ENCODE measurements at places on chromosomes 7 and 10. TPM values are rescaled to one million over a fixed set of nuclear protein-coding genes. Genes with fewer than 3 reads are reported as not detected.

OR9A2 gene
- not detected for total RNA-seq

TLX1 gene
- total RNA-seq, result not detected

SH2D4B gene
- total RNA-seq, result 0.07 TPM

RHOBTB1 gene
- 57.2 TPM for total RNA-seq

NUDT13 gene
- 40.4 TPM for total RNA-seq

ZNF716 gene
- not detected for total RNA-seq

DNA sequence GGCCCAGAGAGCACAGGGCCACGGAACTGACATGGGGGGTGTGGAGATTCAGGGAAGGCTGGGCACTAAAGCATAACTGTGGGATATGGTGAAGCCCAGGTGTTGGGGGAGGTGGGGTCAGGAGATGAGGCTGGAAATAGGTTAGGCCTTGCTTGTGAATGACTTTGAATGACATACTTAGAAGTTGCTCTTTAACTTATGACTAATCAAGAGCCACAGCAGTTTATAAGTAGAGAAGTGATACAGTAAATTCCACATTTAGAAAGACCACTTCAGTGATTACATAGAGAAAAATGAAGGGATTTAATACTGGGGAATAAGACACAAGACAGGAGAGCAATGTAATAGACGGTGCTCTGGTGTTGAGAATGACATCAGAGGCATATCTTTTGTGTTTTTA, 120.8 kb upstream of the SEC61G start:
- DNase-seq, result no peak

- no peak for DNase-seq
Observed at GRCh38 chr10:71575934-71576801, 143.4 kb downstream of the C10orf105 start.

DNA sequence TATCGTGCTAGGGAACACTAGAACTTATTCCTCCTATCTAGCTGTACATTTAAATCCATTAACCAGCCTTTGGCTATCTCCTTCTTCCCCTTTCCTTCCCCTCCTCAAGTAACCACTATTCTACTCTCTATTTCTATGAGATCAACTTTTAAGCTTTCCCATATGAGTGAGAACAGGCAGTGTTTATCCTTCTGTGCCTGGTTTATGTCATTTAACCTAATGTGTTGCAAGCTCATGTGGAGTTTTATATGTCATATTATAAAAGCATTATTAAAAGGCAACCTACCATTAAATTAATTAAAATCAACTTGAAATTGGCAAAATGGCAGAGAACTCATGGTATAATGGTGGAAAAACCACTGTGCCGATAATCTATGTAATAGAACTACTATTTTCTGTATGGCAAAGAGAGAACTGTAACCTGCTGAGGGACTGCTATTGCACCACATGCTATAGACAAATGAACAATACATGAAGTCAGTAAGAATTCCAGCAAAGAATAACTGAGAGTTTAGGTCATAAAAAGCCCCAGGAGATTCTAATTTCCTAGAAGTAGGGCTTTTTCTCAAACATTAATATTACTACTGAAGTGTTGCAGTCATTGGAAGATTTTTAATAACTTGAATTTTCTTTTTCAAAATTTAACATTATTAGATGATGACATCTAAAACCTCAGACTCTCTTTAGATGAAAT, 81.8 kb downstream of the LRRN3 start:
- no peak for DNase-seq

DNA sequence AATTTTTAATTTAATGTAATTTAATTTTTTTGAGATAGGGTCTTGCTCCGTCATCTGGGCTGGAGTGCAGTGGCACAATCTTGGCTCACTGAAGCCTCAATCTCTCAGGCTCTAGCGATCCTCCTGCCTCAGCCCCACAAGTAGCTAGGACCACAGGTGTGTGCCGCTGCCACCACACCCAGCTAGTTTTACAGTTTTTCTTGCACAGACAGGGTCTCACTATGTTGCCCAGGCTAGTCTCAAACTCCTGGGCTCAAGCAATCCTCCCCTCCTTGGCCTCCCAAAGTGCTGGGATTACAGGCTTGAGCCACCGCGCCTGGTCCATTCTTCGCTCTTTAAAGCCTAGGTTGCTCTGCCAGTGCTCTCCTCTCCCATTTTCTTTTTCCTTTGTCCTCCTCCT, 12.9 kb downstream of the CALML3 start:
- DNase-seq, result no peak

- DNase-seq, result no peak
Observed at GRCh38 chr7:7352845-7353244, 170.5 kb downstream of the C1GALT1 start.

GRCh38 chr10:99593312-99593711, 26.9 kb downstream of the SLC25A28 start:
- DNase-seq, result no peak

GRCh38 chr10:12358863-12359564, 9.7 kb downstream of the CAMK1D start:
- DNase-seq, result no peak

GRCh38 chr10:44030132-44030531, 354.8 kb downstream of the CXCL12 start:
- DNase-seq, result no peak

DNA sequence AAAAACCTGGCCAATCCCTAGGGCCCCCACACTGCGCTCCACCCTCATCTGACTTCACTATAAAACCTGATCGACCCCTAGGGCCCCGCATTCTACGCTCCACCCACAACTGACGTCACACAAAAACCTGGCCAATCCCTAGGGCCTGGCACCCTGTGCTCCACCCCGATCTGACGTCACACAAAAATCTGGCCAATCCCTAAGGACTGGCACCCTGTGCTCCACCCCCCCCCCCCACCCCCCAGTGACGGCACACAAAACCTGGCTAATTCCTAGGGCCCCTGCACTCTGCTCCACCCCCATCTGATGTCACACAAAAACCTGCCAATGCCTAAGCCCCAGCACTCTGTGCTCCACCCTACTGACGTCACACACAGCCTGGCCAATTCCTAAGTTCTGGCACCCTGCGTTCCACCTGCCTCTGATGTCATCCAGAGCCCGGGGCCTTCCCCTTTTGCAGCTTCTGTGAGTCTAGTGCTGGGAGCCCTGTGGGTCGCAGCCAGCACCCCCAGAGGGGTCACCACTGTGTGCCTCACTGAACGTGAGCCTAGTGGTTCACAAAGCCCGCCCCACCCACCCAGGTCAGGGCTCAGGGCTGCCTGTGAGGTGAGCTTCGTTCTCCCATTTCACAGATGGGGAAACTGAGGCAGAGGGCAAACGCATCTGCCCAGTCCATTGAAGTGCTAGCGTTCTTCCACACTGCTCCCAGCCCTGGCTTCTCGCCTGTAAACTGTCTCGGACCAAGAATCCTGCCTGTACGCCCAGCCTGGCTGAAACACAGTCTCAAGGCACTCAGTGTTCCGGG, 40.6 kb downstream of the MICALL2 start:
- peak; percentile 68 for DNase-seq

- peak; percentile 45 for DNase-seq
Observed at GRCh38 chr10:6204341-6205191, 1.8 kb downstream of the PFKFB3 start.

DNA sequence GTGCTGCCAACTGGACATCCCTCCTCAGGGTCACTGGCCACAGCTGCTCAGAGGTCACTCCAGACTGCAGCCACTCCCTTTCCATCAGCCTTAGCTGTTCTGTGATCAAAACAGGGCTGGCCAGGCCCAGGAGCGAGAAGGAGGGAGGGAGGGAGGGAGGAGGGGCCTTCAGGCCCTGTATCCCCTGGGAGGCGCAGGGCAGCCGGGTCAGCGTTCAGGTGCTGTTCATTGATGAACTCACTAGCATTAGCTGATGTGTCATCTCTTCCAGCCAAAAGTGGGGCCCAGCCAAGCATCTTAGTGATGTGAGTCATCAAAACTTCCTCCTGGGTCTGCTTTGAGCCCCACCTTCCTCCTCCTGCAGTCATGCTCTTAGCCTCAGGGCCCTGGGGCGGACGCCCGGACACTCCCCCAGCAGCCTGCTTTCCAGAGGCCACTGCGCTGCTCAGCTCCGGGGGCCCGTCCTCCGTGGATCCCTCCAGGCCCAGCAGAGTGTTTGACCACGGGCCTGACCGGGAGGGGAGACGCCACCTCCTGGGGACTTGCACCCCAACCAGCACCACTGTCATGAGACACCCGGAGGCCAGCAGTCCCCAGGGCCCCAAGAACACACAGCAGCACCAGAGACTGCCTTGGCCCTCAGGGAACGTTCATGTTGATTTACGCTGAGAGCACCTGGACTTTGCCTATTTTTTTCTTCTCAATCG, 149.2 kb downstream of the PRKAG2 start:
- DNase-seq, result peak; percentile 99

DNA sequence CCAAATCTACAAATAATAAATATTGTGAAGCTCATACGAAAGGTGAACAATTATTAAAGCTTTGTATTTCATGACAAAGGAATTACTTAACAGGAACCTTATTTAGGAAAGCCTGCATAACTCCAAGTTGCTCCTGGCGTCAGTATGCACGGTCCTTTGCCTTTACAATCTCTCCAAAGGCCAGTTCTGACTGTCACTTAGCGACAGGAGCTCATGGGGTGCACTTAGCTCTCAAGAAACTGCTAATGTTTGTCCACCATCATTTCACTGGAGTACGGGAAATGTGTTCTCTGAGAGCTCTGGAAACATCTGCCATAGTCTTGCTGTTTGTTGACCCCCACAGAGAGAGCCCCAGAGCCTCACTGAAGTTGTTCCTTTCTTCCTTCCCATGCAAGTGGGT, 781.5 kb upstream of the POM121L12 start:
- DNase-seq, result no peak

GRCh38 chr7:112765105-112765504, 25.1 kb downstream of the TMEM168 start:
- no peak for DNase-seq

DNA sequence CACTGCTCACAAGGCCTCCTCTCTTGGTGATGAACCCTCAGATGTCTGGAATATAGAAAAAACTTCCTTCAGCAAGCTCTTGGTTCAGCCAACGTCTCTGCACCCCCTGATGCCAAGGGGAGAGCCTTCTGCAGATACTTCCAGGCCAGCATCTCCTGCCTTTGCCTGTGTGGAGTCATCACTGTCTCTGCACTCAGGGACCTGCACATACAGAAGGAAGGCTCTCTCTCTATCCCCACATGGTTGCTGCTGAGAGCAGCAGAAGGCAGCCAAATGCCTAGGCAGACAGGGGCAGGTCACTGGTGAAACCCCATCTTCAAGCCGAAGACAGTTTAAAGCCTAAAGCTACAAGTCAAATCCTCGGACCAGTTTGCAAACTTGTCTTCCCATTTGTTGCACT, 137.6 kb downstream of the WDR11 start:
- DNase-seq, result no peak

DNA sequence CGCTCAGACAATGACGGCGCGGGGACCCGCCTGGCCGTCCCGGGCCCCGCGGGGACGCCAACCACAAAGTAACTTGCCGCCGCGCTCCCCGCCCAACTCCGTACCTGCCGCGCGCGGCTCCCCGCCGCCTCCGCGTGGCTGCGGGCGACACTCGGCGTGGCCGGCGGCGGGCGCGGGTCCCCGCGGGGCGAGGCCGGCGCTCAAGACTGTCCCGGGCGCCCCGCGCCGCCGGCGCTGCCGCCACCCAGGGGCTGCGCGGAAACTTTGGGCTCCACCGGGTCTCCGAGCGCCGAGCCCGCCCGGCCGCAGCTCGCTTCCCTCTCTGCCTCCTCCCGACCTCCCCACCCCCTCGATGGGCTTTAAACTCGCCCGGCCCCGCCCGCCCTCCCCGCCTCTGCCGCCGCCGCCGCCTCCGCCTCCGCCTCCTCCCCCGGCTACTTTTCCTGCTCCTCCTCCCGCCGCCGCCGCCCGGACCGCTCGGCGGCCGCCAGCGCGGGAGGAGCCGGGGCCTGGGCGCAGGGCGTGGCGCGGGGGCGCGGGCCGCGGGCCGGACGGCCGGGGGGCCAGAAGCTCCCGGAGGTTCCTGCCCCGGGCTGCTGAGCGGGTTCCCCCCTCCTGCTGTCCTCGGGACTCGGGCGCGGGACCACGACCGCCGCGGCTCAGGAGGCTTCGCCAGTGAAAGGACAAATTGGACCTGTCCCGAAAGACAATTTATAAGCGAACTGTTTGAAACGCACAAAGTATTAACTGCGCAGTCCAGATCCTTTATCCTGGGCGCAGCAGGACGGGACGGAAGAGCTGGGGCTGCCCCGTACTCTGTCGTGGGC, 10.6 kb upstream of the GRB10 start:
- peak; percentile 37 for DNase-seq

DNA sequence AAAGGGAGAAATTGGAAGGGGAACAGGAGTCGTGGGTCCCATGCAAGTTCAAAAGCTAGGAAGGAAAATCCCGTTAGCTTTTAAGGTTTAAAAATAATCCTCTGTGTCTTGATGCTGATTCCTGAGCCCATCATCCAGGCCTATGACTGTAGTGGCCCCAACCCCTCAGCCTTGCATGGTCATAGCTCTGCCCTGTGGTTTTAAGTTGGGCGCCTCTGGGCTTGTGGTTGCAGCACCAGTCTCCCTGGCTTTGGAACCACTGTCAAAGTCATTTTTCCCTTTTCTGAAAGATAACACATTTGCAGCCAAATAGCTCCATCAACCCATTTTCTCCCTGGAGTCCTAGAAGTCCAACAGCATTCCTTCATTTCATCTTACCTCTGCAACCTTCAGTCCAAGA, 13.6 kb downstream of the TMEM236 start:
- DNase-seq, result no peak

DNA sequence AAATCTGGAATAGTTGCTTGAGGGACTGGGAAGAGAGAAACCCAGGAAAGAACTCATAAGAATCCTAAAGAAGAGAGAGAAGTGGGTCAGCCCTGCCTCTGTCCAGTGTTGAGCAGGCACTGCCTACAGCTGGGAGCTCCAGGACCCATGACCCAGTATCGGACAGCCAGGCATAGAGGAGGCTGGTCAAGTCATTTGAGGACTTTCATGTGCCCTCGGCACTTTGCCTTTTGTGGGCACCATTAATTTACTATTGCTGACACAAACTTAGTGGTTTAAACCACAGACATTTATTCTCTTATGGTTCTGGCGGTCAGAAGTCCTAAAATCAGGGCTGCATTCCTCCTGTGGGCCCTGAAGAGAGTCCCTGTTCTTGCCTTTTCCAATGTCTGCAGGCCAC, 60.3 kb downstream of the CPXM2 start:
- no peak for DNase-seq

DNA sequence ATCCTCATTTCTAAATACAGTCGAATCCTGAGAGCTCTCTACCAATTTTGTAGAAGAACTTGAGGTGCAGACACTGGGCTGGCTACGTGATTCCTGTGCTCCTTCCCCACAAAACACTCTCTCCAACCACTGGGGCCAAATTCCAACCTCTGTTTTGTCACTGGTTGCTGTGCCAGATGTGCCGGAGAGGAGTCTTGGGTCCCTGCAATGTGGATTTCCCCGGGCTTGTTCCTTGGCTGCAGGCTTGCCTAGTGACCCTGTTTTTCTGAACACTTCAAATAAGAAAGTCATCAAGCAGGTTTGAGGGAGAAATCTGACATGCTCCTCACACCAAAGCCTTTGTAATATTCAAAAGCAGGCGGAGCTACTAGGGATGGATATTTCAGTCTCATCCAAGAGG, 44.4 kb upstream of the AGBL3 start:
- DNase-seq, result no peak
